Sigmoid colon (tissue), 7 donors: ENCODE measurements at places on chromosomes 1 and 21. TPM values are rescaled to one million over a fixed set of nuclear protein-coding genes. Genes with fewer than 3 reads are reported as not detected.

CGN gene
- total RNA-seq: 0.33 TPM

CYP4A22 gene
- not detected for total RNA-seq

TMEM200B gene
- 30.0 TPM for total RNA-seq

LRRN2 gene
- 14.7 TPM for total RNA-seq

RUNX1 gene
- 23.3 TPM for total RNA-seq

PGLYRP3 gene
- total RNA-seq: not detected

TMPRSS15 gene
- total RNA-seq: not detected

SNAPIN gene
- 77.1 TPM for total RNA-seq

GSTM5 gene
- total RNA-seq: 3.2 TPM

NHLH1 gene
- not detected for total RNA-seq

TEX50 gene
- total RNA-seq: not detected

GBP6 gene
- not detected for total RNA-seq

HSD3B1 gene
- not detected for total RNA-seq

BTBD19 gene
- total RNA-seq: 2.7 TPM

OR2T11 gene
- not detected for total RNA-seq

SYCP1 gene
- total RNA-seq: not detected

MPC2 gene
- total RNA-seq: 52.1 TPM

OR2AJ1 gene
- not detected for total RNA-seq

MNDA gene
- 1.9 TPM for total RNA-seq

ESRRG gene
- total RNA-seq: 0.55 TPM

BCAN gene
- not detected for total RNA-seq

COL24A1 gene
- total RNA-seq: 5.8 TPM

THEM5 gene
- total RNA-seq: not detected

VSIG8 gene
- not detected for total RNA-seq

PTPN7 gene
- 0.71 TPM for total RNA-seq

LAD1 gene
- not detected for total RNA-seq

AIRE gene
- total RNA-seq: not detected

GNAT2 gene
- not detected for total RNA-seq

RHEX gene
- 3.6 TPM for total RNA-seq

NUF2 gene
- not detected for total RNA-seq

ZBTB17 gene
- total RNA-seq: 22.1 TPM

GSTM1 gene
- 12.7 TPM for total RNA-seq

RBP7 gene
- 13.2 TPM for total RNA-seq

CLCC1 gene
- 24.3 TPM for total RNA-seq

PGBD5 gene
- 1.1 TPM for total RNA-seq

GJC2 gene
- 6.4 TPM for total RNA-seq

POMGNT1 gene
- 30.7 TPM for total RNA-seq

HJV gene
- total RNA-seq: not detected

C8A gene
- total RNA-seq: not detected

AQP10 gene
- not detected for total RNA-seq

DYNLT5 gene
- 0.49 TPM for total RNA-seq

RORC gene
- total RNA-seq: 0.71 TPM

FCRL4 gene
- total RNA-seq: not detected

CTSE gene
- not detected for total RNA-seq

BRDT gene
- not detected for total RNA-seq

SERTAD4 gene
- total RNA-seq: 4.3 TPM

MIXL1 gene
- not detected for total RNA-seq

NFYC gene
- 53.5 TPM for total RNA-seq

KCND3 gene
- 18.3 TPM for total RNA-seq

NR1I3 gene
- not detected for total RNA-seq

TNFRSF18 gene
- total RNA-seq: not detected

BGLAP gene
- total RNA-seq: 4.3 TPM

MXRA8 gene
- 234 TPM for total RNA-seq
